Natural killer cell treated with Interleukin-12 subunit alpha and Interleukin-12 subunit beta and Interleukin-15 and Interleukin-18, amount 100 ng/mL, for 72 hours (primary cell): ENCODE measurements at places on chromosomes 13 and 19. TPM values are rescaled to one million over a fixed set of nuclear protein-coding genes. Genes with fewer than 3 reads are reported as not detected.

The IRGC gene
- total RNA-seq, result not detected

The NECTIN2 gene
- 1.6 TPM for total RNA-seq

GRCh38 chr13:97568850-97569249, 134.9 kb downstream of the RAP2A start:
- H3K36me3 ChIP-seq, result no peaks in the 10 kb centered on the region
- no peaks in the 10 kb centered on the region for H3K4me1 ChIP-seq

DNA sequence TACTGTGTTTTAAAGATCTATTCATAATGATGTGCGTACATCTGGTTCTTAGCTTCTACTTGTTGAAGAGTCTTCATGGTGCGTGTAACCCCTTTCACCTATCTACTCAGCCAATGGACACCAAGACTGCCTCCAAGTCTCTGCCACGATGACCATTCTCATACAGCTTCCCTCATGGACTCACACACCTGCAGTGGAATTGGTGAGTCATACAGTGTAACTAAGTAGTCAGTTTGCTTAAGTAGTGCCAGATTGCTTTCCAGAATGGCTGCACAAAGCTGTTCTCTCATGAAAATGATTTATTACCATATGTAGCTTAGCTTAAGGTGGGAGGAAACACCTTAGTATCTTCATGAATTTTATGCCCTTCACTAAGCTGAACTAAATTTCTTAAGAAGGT, 112.3 kb downstream of the AKAP11 start:
- no peak overlapping the region for H3K4me3 ChIP-seq
- no peak for DNase-seq
- no peaks in the 10 kb centered on the region for H3K36me3 ChIP-seq
- no peaks in the 10 kb centered on the region for H3K27me3 ChIP-seq

The RNF225 gene
- 0.59 TPM for total RNA-seq

DNA sequence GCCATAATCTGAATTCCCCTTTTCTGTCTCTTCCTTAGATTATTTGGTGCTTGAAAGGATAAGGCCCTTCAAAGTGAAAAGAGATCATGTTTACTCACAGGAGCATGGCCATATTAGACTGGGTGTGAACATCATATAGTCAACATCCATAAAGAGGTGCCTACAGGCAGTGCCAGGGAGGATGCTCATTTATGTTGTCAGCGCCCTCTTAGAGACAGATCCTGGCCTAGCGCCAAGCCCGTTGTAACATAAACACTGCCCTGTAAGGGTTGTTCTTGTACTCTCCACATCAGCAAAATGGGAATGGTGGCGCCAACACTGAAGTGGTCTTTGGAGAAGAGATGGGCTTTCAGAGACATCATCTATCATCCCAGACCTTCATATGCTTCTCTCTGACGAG, 16.1 kb downstream of the PCDH8 start:
- H3K36me3 ChIP-seq, result no peaks in the 10 kb centered on the region
- no peak overlapping the region for H3K4me3 ChIP-seq
- no peak for DNase-seq
- peaks cover 17% of the 10 kb centered on the region for H3K27me3 ChIP-seq
- H3K27ac ChIP-seq, result no peak overlapping the region

- peak within 1 kb of the TSS; percentile 89 for H3K4me3 ChIP-seq
- H3K27ac ChIP-seq, result peak within 1 kb of the TSS; percentile 48
- H3K4me1 ChIP-seq, result peaks cover 33% of the 10 kb centered on the region
- no peaks in the 10 kb centered on the region for H3K36me3 ChIP-seq
Observed at GRCh38 chr19:6530386-6531162, at the start of gene TNFSF9. TSS of gene TNFSF9 (plus strand) at chr19:6531026. CDS start at chr19:6531037, 11 bp downstream.

GRCh38 chr13:21688056-21688455, 17.2 kb downstream of the FGF9 start:
- no peak overlapping the region for H3K27ac ChIP-seq
- peaks cover 4% of the 10 kb centered on the region for H3K4me1 ChIP-seq
- H3K4me3 ChIP-seq, result no peak overlapping the region
- DNase-seq, result no peak
- peaks cover 31% of the 10 kb centered on the region for H3K27me3 ChIP-seq
